ENCODE measurements at places on chromosomes 16 and 17.
A peak's percentile ranks its signal among the peaks of the same experiment; 100 is the strongest.

GRCh38 chr17:64638552-64639203 is 23.4 kb downstream of the SMURF2 start:
- DNase-seq: no peak

GRCh38 chr16:10333321-10334032 is 52.4 kb upstream of the ATF7IP2 start:
- DNase-seq: no peak

DNA sequence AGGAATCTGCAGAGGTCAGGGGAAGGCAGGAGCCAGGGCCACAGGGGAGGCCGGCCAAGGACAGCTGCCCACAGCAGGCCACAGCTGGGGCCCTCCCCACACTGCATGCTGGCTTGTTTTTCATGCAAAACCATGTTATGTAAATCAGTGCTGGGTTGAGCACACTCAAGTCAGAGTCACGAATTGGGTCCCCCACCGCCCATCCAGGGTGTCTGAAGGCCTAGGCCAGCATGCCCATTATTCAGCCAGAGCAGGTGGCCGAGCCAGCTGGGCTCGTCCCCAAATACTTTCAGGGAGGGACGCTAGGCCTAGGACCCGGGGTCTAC is 51.2 kb upstream of the TOB1 start:
- DNase-seq: no peak

DNA sequence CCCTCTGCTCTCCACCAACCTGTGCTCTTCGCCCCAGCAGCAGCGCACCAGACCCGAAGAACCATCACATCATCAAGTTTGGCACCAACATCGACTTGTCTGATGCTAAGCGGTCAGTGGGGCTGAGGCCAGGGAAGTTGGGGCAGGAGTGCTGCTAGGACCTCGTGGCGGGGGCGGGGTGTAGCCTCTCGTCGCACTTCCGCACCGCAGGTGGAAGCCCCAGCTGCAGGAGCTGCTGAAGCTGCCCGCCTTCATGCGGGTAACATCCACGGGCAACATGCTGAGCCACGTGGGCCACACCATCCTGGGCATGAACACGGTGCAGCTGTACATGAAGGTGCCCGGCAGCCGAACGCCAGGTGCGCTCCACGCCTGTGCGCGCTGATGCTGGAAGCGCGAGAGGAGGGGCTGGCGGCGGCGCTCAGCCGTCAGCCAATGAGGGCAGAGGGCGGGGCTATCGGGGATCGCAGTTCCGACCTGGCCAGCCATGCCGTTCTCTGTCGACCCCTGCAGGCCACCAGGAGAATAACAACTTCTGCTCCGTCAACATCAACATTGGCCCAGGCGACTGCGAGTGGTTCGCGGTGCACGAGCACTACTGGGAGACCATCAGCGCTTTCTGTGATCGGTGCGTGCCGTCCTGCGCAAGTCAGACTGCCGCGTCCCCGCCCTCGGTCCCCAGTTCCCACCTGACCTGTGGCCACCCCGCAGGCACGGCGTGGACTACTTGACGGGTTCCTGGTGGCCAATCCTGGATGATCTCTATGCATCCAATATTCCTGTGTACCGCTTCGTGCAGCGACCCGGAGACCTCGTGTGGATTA is 3.2 kb upstream of the TMEM88 start:
- DNase-seq: peak; percentile 95

DNA sequence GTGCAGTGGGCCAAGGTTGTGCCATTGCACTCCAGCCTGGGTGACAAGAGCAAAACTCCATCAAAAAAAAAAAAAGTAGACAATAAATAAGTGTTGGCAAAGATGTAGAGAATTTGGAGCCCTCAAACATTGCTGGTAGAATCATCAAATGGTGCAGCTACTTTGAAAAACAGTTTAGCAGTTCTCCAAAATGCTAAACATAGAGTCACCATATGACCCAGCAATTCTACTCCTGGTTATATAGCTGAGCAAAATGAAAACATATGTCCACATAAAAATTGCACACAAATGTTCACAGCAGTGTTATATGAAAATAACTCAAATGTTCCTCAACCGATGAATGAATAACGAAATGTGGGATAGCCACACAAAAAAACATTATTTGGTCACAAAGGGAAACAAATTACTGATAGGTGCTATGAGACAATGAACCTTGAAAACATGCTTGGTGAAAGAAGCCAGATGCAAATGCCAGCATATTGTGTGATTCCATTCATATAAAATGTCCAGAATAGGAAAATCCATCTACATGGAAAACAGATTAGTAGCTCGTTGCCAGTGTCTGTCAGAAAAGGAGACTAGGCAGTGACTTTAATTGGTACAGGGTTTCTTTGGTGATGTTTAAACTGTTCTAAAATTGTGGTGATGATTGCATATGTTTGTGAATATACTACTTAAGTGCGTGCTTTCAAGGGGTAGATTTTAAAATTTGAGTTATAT is 12.7 kb upstream of the RABEP1 start:
- DNase-seq: no peak

- DNase-seq: no peak
These were observed 3.7 kb downstream of the CMTM1 start for GRCh38 chr16:66569827-66570405.

- no peak for DNase-seq
These were observed 253.9 kb downstream of the SEC14L1 start for GRCh38 chr17:77394540-77395295.

- no peak for DNase-seq
These were observed 6.3 kb downstream of the BCAR1 start for GRCh38 chr16:75244844-75245758.

DNA sequence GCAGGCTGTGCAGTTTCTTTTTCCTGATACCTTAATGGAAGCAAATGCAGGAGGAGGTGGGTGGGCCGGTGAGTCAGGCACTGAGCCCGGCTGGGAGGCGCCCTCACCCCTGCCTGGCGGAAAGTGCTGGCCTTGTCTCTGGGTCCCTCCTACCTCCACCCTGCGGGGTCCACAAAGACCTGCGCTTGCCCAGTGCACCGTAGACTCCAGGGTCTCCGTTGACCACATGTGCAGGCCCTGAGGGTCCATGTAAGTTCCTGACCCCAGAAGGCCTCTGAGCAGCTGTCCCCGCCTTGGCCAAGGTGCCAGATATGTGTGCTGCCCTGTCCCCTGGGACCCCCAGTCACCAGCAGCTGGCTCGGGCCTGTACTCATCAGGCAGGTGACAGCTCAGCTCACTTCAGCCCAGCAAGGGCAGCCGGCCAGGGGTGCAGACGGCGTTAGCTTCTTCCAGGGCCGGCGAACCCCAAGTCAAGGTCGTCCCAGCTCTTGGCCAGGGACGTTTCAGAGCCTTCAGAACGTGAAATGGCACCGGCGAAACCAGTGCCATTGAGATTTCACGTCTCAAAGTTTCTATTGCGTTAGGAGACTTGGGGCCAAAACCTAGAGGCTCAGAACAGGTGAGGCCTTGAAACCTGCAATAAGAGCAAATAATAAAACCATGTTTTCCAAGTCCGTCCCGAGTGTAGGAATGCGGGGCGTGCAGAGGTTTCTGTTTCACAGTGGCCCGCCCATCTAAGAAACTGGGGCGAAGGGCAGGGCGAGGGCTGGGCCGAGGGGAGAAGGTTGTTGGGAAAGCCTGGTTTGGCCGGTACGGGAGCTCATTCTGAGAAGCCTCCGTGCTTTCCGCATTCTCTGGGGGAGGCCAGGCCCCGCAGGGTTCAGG is 12.1 kb downstream of the METRNL start:
- no peak for DNase-seq

All from stimulated activated CD4-positive, alpha-beta T cell treated with anti-CD3 and anti-CD28 coated beads, Interleukin-4, amount 100 ng/mL, for 1 hour (primary cell).